Fibroblast of gingiva (primary cell): ENCODE measurements at places on chromosomes 13 and 19.
A peak's percentile ranks its signal among the peaks of the same experiment; 100 is the strongest.

DNA sequence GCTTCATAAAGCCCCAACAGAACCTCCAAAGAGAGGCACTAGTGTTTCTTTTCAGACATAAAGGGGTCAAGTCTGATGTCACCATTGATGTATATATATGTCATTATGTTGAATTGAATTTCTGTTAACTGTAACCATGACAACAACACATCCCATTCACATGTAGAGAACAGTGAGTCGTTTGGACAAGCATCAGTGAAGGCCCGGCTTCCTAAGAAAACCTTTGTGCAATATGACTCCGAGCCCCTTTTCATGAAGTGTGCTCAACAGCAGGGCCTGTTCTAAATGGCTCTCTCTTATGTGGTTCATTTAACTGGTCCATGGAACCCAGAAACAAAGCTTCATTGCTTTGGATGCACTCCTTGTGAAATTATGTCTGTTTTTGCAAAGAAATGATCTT is 67.2 kb upstream of the UBL3 start:
- no peak for DNase-seq

DNA sequence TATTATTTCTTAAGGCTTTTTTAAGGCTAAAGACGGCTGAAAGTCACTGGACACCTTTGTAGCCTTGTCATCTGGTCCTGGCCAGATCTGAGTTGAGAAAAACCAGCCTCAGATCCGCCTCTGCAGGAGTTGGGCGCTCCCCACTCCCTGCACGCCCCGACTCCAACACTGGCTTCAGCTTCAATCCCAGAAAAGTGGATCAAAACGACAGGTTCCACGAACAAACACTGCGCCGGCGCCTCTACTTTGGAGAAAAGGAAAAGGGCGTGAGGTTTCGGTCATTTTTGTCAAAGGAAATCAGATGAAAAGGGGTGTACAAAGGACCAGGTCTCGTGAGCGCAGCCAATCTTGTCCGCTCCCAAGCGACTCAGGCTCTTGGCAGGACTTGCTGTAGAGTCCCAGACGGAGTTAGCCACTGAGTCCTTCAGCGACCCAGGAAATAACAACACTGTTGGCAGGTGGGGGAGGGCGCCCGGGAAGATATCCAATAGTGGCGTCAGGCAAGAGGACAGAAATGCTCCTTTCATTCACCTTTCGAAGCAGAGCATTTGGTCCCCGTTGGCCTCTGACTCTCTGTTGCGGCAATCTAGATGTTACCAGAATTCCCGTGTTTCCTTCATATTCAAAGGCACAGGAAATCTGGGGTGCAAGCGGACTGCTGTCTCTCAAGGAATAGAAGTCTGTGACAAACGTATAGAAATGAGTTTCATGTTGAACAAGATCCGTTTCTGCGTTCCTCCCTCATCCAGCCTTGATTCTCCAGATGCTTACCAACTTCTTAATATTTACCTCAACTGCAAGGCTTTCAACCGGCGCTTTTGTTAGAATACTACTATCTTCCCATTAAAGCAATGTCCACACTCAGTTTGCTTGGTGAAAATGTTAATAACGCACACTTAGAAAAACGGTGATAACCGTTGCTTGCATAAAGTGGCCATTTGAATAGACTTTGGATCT is 1.8 kb upstream of the CCNA1 start:
- no peak for DNase-seq

DNA sequence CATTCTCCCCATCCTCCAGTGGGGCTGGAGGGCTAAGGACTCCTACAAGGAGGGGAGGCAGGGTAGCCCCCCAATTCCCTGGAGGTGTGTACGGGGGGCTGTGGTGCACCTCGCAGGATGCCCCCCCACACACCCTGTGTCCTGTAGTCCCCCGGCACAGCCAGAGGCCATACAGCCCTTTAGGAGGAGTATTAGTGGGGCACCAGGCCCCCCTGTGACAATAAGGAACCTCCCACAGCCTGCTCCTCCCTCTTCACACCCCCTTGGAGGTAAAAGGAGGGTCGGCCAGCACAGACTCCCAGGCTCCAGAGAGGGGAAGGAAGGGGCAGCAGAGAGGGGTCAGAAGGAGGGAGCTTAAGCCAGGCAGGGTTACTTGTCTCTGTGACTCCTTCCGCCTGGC is at the start of gene NANOS3:
NANOS3 (plus strand) TSS at position 301 of the 400 bp plus-strand sequence. CDS start 115 bp downstream, outside the sequence.
- DNase-seq: no peak

GRCh38 chr13:113964251-113964995 is 9.5 kb downstream of the C13orf46 start:
- no peak for DNase-seq

DNA sequence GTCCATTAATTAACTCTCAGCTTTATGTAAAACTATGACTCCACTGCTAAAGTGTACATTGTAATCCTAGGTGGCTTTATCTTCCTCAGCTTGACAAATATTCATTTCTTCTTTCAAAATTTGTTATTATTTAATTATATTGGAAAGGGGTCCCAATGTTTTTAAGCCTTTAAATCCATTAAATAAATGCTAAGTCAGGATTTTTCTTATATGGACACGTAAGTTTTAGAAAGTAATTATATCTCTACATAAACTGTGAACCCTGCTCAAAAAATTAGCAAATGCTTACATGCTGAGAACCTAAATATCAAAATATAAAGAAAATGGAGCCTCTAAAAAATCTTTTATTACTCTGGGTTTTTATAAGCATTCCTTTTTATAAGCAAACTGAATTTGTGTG is 78.2 kb upstream of the MIR17HG start:
- DNase-seq: no peak

GRCh38 chr13:48731957-48732569 is 78.3 kb downstream of the CYSLTR2 start:
- no peak for DNase-seq

- no peak for DNase-seq
Observed at GRCh38 chr19:18737954-18738351, 53.2 kb downstream of the COMP start.

GRCh38 chr19:12670159-12670928 is 3.7 kb downstream of the WDR83 start:
- no peak for DNase-seq

- peak; percentile 62 for DNase-seq
Observed at GRCh38 chr13:111202745-111203144, 87.6 kb downstream of the ARHGEF7 start.

DNA sequence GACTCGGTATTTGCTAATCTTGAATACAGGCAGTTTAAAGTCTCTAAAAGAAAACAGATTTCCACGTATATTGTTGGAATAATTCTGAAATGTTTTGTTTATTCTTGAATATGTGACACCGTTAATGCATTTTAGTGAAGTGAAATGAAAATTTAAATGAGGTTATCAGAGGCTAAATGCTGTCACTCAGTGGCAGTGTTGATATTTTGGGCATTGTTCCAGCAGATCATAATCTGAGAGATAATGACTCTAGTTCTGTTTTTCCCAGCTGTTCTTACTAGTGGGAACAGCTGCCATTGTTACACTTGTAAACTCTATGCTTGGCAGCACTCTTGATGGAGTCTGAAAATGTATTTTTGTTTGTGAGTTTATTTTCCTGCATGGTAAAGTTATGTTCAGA is 365.6 kb upstream of the SLC10A2 start:
- DNase-seq: no peak

- no peak for DNase-seq
Observed at GRCh38 chr13:59835569-59835968, 328.2 kb downstream of the DIAPH3 start.

DNA sequence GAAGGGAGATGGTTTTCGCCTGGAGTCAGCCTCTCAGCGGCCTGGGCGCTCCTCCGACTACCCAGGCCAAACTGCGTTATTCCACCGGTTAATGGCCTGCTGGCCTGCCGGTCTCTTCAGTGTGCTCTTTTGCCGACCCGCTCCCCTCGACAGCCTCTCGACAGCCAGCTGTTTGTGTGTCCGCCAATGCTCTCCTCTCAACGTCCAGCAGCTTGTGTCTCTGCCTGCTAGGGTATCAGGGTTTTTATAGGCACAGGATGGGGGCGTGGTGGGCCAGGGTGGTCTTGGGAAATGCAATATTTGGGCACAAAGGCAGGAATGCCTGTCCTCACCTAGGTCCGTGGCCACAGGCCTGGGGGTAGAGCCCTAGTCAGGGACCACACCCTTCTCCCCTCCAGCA is 1.5 kb upstream of the ZNF235 start:
- no peak for DNase-seq

GRCh38 chr19:873084-873483 is 13.6 kb downstream of the CFD start:
- no peak for DNase-seq

DNA sequence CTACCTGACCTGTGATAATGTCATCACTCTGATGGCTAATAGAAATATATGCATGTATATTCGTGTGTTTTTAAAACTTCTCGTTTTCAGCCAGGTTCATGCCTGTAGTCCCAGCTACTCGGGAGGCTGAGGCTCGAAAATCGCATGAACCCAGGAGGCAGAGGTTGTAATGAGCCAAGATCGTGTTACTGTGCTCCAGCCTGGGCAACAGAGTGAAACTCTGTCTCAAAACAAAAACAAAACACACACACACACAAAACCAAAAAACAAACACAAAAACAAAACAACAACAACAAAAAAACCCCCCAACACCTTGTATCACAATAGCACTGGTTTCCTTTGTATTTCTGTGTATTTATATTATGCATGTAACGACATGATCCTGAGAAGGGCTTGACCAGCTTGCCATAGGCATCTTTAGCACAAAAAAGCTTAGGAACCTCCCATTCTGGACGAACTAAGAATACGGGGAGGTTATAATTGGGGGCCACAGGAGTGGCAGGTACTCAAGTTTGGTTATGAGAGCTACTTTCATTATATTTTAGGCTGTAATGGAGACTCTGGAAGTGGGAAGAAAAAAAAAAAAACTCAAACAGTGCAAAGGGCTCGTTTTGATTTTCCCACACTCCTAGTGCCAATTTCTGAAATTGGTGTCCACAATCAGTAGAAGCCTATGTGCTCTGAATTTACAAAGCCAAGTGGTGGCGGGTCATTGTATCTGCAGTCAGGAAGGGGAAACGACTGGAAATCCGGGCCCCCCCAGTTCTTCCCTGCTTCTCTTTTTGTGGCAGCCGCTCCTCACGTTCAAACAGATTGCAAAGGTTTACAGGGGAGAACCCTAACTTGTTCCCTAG is 1.2 kb upstream of the ACP7 start:
- no peak for DNase-seq

DNA sequence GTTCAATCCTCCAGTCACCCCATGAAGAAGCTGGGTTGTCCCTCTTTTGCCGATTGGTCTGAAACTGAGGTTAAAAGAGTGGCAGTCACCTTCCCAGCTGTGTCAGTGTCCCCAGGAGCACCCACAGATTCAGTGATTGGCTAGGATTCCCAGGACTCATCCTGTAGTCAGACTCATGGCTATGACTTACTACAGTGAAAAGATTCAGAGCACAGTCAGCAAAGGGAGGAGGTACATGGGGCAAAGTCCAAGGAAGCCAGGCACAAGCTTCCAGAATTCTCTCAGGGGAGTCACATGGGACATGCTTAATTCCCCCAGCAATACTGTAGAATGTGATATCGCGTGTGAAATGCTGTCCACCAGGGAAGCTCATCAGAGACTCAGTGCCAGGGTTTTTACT is 14.2 kb downstream of the ZNF473 start:
- no peak for DNase-seq

- no peak for DNase-seq
Observed at GRCh38 chr19:56837492-56838023, 3.0 kb downstream of the PEG3 start.

GRCh38 chr13:48939728-48940127 is 36.0 kb upstream of the FNDC3A start:
- no peak for DNase-seq

DNA sequence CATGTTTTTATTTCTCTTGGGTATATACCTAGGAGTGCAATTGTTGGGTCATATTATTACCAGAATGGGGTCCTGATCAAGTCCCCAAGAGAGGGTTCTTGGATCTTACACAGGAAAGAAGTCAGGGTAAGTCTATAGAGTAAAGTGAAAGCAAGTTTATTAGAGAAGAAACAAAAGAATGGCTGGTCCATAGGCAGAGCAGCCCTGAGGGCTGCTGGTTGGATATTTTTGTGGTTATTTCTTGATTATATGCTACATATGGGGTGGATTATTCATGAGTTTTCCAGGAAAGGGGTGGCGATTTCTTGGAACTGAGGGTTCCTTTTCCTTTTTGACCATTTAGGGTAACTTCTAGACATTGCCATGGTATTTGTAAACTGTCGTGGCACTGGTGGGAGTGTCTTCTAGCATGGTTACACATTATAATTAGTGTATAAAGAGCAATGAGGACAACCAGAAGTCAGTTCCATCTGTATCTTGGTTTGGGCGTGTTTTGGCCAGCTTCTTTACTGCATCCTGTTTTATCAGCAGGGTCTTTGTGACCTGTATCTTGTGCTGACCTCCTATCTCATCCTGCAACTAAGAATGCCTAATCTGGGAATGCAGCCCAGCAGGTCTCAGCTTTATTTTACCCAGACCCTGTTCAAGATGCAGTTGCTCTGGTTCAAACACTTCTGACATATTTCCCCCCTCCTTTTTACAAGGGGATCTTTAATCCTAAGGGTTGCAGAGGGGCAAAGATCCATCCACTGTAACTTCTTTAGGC is 41.1 kb downstream of the CEACAM1 start:
- DNase-seq: no peak

- no peak for DNase-seq
Observed at GRCh38 chr13:110894086-110894485, 20.8 kb downstream of the ANKRD10 start.

DNA sequence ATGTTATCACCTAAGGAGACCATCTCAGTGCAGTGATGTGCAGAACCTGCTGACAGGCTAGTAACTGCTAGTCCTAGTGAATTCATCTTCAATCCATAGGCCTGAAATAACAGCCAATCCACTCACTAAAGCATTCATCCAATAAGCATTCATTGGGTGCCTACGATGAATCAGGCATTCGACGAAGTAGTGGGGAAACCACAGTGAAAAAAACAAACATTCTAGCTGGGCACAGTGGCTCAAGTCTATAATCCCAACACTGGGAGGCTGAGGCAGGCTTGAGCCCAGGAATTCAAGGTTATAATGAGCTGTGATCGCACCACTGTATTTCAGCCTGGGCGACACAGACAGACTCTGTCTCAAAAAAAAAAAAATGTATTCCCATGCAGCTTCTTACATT is 135.6 kb downstream of the RNF17 start:
- no peak for DNase-seq

DNA sequence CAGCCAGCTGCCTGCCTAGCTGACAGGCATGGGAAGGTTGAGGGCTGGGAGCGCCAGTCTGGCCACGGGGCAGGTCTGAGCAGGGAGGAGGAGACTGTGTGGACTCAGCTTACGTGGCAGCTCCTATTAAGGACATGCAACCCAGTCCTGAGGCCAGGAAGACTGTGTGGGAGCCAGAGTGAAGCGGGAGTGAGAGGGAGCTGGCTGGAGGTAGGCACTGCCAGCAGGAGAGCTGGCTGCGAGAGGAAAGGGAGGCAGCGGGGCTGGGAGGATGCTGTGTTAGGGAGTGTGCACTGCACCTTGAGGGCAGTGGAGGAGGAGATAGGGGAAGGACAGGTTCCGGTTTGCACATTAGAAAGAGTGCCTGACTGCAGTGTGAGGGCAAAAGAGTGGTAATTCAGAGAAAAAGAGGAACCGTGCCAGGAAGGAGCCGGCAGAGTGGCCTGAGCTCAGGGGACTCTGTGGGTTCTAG is 99.2 kb downstream of the SLC7A1 start:
- DNase-seq: no peak

- DNase-seq: no peak
Observed at GRCh38 chr13:49213997-49214916, 5.9 kb upstream of the MLNR start.

GRCh38 chr13:28449826-28450773 is 44.8 kb downstream of the FLT1 start:
- DNase-seq: no peak

- no peak for DNase-seq
Observed at GRCh38 chr13:24284889-24285565, 24.4 kb upstream of the C1QTNF9 start.

GRCh38 chr19:48442116-48443035 is 3.4 kb upstream of the GRWD1 start:
- DNase-seq: no peak
